Left renal cortex interstitium (tissue), 4 donors: ENCODE measurements at places on chromosomes 12 and 14. TPM values are rescaled to one million over a fixed set of nuclear protein-coding genes. Genes with fewer than 3 reads are reported as not detected.
A peak's percentile ranks its signal among the peaks of the same experiment; 100 is the strongest.

DNA sequence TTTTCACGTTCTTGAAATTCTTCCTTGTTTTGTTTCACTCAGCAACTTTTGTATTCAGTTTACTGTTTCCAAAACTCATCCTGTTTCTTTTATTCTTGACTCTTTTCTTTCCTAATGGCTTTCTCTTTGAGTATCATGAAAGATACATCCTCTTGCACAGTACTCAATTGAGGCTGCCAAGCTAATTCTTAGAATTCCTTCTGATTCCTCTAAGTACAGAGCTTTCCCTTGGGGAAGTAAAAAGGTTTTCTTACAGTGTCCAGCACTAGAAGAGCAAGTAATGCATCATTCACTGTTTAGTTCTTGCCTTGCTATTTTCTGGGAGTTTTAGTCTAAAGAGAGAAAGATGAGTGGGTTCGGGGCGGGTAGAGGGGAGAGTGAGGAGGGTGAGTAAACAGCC is 154.1 kb downstream of the NEDD1 start:
- no peak for DNase-seq

DNA sequence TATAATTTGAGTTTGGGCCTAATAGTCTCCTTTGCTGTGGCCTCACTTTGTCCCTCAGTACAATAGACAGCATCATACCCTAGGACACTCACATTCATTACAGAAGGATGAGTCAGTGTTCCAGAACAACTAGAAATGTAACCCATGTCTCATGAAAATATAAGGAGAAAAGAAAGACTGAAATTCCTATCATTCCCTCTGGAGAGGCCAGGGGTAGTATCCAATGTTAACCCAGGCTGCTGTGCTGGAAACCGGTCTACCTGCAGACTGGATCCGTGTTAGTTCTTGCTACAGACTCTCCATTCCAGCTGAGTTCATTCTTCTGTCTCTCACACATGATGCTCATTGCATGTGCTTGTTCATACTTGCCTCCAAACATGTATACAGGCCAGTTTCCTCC is 75.8 kb upstream of the HOXC13 start:
- no peak for DNase-seq

DNA sequence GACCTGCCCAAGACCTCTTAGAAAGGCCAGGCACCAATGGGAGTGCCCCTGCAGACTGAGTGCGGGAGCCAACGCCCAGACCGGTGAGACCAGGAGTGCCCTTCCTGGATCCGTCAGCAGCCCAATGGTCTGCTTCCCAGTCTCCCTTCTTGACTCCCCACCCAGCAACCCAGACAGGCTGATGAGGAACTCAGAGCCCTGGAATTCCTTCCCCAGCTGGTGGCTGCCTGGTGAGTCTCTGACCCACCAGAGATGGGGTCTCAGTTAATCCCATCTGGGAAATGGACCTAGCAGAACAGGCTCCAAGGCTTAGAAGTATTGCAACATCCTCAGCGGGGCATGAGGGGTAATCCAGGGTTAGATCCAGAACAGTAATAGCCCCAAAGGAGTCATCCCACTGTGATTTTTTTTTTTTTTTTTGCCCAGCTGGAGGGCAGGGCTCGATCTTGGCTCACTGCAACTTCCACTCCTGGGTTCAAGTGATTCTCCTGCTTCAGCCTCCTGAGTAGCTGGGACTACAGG is 1.5 kb upstream of the RASAL1 start:
- DNase-seq, result no peak

GRCh38 chr14:75452900-75453816 is 25.3 kb downstream of the JDP2 start:
- DNase-seq, result peak; percentile 75

GRCh38 chr14:56720703-56721460 is 89.4 kb downstream of the OTX2 start:
- DNase-seq, result no peak

- no peak for DNase-seq
Observed at GRCh38 chr14:71175491-71175890, 268.2 kb downstream of the PCNX1 start.

DNA sequence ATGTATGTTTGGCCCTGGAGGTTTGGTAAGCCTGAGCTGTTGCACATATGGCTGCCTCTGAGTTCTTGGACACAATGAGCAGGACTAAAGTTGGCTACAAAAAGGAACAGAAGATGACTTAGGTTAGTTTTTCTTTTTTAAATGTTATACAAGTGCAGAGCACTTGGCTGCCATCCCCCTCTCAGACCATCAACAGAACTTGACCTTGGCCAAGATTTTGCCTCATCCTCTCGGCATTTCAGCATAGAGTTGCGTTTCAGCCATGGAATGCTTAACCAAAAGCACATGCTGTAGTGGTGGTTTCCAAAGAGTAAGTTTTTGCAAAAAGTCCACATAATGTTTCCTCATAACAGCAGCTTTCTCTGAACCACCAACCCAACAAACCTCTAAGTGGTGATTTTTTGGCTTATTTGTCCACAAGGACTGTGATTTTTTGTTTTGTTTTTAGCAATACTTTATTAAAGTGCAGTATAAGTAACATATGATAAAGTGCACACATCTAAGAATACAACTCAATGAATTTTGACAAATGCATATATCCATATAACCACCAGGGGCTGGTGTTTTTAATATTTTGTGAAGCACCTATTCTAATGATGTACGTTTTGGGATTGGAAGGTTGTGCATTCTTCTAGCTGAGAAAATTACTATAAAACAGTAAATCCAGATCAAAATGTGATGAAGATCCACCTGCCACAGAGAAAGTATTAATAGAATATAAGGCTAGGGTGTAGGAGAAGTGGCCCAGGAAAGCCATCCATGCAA is 12.1 kb upstream of the GALNT16 start:
- no peak for DNase-seq

The ERP27 gene
- polyA plus RNA-seq, result 26.1 TPM
